ENCODE measurements at places on chromosomes 5 and 9. TPM values are rescaled to one million over a fixed set of nuclear protein-coding genes. Genes with fewer than 3 reads are reported as not detected.

GRCh38 chr5:158407824-158408195 is 548.9 kb upstream of the CLINT1 start:
- no peak for DNase-seq

The FOXD4L3 gene
- total RNA-seq, result not detected

- DNase-seq, result peak; percentile 68
These were observed 3.9 kb downstream of the STC2 start for GRCh38 chr5:173324115-173325001.

DNA sequence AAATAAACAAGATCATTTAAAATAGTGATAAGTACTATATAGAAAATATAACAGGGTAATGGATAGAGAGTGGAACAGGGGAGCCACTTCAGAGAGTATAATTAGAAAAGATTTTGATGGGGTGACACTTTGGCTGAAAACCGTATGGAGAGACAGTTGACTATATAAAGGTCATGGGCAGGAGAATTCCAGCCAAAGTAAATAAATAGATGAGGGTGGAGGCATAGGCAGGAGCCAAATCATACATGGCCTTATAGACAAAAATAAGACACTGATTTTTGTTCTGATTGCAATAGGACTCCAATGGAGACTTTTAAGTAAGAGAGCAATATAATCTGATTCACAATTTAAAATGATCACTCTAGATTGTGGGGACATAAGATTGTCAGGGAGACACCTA is 37.5 kb upstream of the NUDT12 start:
- DNase-seq, result no peak

GRCh38 chr9:33742519-33742918 is 52.8 kb upstream of the PRSS3 start:
- DNase-seq, result no peak

Measured in spleen (tissue), 13 donors.